EH (cell line): ENCODE measurements at places on chromosomes 12 and 14.

GRCh38 chr12:87119713-87120112 lies 863.5 kb upstream of the MGAT4C start:
- DNase-seq, result no peak

DNA sequence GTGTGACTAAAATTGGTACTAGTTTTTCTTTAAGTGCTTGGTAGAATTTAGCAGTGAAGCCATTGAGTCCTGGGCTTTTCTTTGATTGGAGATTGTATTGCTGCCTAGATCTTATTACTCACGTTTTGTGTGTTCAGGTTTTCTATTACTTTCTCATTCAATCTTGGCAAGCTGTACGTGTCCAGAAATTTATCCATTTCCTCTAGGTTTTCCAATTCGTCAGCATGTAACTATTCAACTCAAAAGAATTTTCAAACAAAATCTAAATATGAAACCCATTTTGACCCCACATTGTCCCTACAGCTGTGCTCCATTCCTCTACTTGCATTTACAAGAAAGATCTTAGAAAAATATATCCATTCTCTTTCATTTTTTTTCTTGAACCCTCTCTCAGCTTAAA lies 1613.4 kb upstream of the SEL1L start:
- DNase-seq, result no peak

- no peak for DNase-seq
Observed at GRCh38 chr12:93902736-93903562, 225.8 kb downstream of the CRADD start.

GRCh38 chr14:71460091-71460490 lies 472.1 kb upstream of the RGS6 start:
- DNase-seq, result no peak

DNA sequence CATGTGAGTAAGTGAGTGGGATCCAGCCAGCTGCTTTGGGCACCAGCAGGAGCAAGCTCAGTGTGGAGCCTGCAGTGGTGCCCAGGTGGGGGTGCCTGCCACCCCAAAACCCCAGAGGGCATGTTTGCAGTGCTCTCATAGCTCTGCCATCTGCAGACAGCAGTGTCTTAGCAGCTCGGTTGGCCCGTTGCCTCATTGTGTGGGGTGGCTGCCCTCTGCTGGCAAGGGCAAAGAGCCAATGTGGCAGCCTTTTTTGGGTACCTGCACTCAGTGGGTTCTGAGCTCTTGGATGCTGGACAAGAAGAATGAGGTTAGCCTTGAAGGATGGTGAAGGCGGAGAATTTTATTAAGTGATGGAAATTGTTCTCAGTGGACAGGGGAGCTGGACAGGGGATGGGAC lies 52.3 kb downstream of the NEUROD4 start:
- peak; percentile 13 for DNase-seq

- no peak for DNase-seq
Observed at GRCh38 chr14:45060551-45060950, 23.4 kb upstream of the PRPF39 start.

DNA sequence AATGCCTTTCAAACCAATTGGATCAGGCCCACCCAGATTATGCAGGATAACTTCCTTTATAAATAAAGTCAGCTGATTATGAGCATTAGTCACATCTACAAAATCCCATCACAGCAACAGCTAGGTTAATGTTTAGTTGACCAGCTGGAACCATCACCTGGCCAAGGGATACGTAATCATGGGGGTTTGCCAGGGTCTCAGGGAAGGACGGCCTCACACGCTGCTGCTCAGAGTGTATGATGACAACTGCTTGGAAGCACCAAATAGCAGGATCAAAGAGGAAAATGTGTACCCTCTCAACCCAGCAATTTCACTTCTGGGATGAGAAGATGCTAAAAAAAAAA lies 162.6 kb downstream of the SLC15A4 start:
- no peak for DNase-seq

GRCh38 chr14:55832974-55833373 lies 253.0 kb downstream of the KTN1 start:
- no peak for DNase-seq

DNA sequence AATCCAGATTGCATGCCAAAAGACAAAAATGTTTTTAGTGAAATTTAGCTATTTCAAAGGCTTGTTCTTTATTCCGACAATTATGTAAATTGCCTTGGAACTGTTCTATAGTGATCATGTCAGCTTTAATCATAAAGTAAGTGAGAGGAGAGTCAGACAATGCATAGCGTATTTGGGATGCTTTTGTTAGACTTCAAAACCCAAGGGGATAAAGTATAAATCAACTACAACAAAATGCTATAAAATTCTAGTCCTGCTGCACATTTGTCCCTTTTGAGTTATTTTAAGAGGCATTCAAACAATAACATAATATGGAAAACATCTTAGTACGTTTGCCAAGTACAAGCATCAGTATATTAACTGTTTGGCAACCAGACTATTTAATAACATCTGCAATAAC lies 11.3 kb downstream of the RTRAF start:
- no peak for DNase-seq

DNA sequence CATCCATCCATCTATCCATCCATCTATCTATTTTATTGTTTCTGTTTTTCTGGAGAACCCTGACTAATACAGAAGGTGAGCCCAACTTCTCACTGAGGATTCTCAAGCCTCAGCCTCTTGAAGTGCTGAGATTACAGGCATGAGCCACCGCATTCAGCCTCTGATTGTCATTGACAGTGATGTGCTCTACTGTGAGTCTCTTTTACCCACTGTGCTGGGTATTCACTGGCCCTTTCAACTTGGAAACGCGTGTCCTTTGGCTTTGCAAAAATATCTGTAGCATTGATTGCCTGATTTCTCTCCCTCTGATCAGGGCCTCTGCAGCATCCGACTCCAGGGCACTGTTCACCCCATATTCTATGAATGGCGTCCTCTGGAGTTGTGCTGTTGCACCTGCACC lies 29.6 kb upstream of the TCL1B start:
- no peak for DNase-seq

DNA sequence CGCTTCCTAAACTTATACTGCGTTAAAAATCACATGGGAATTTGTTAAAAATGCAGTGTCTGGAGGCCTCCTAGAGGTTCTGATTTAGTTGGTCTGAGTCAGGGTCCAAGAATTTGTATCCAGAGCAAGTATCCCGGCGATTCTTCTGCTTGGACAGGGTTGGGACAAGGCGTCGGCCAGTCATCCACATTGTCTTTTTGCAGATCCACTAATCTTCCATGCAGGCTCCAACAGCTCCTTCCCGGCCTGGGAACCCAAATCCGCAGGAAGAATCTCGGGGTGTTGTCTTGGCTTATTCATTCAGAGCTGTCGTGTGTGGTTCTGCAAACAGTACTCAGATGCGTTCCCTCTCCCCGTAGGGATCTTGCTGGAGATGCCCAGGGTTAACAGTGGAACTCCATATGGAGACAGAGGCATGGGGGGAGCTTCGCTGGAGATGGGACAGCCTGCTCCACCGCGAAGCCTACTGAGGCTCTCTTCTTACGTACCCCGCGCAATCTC lies 25.3 kb downstream of the GPRC5D start:
- peak; percentile 73 for DNase-seq

DNA sequence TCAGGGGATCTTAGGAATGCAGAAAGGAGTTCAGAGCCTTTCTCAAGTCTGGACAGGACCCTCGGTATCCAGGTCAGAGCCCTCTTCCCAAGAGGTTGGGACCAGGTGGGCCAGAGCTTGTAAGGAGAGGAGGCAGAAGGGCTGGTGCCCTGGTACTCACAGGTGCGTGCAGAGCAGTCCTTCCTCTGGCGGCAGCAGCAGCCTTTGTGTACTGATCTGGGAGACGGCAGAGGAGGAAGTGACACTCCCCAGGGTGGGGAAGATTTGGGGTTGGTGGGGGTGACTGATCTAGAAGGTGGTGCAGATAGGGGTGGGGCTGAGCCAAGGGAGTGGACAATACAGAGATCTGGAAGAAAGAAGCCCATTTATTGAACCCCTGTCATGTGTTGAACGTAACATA lies at the start of gene ITGB7:
TSS of gene ITGB7 (minus strand) at position 210 of the 400 bp plus-strand sequence. CDS start 6,808 bp downstream, outside the sequence.
- no peak for DNase-seq

GRCh38 chr12:128554546-128555304 lies 269.0 kb downstream of the SLC15A4 start:
- no peak for DNase-seq

- DNase-seq, result peak; percentile 49
Observed at GRCh38 chr12:12859690-12860089, 31.7 kb upstream of the GPRC5A start.

- DNase-seq, result no peak
Observed at GRCh38 chr14:105436891-105437722, 17.5 kb downstream of the MTA1 start.

DNA sequence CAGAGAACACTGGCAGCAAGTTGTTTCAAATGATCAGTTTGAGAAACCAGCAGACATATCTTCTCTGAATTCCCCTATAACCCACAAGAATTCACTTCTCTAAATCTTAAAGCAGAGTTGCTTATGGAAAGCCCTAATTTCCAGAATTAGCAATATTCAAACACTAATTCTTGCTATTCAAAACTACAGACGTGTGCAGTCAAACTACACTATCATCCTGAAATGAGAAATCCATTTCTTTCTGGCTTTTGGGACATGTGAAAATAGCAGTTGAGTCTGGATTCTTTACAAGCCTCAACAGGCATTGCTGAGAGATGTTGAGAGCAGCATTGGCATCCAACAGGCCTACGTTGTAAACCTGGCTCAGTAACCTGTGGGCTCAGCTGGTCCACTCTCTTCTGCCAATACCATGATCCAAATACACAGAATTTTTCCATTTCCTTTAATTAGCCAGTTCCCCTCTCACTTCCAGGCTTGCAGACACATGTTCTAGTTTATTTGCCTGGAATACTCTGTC lies 74.6 kb upstream of the TMTC1 start:
- no peak for DNase-seq

DNA sequence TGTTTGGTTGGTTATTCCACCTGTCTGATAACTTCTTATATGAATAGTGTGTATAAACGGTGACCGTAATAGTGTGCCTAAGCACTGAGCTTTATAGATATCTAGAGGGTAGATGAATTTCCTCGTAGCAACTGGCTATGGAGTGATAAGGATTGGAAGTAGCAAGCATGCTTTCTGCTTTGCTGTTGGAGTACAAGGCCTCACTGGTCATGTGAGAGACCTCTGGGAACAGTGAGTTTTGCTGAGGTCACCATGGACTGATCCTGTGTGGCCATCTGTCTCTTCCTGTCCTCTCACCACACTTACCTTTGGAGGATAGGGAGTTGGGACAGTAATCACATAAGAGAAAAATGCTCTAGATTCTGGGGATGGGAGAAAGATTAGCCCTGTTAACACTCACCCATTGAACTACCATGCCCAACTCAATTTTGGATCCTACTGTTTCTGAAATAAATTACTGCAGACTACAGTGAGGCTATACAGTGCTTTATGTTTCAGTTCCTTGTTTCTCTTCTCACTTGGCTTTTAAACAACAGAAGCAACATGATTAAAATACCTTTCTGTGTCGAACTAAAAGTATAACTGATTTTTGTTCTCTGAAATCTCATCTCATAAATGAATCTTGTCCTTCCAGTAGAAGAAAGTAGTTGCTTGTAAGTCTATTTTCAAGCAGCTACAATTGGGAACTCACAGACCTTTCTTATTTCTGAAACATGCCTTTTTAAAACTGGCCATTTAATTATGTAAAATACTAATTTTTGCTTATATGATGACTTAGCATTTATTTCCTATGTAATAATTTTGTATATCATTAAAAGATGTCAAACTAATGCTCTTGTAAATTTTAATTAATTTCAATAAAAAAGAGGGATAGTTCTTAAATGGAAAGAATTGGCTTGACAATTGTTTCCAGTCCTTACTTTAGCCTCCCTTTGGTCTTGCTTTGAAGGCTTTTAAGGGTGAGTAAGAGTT lies 8.3 kb downstream of the TMX1 start:
- DNase-seq, result no peak

GRCh38 chr12:19199332-19199731 lies 69.8 kb downstream of the PLEKHA5 start:
- no peak for DNase-seq

DNA sequence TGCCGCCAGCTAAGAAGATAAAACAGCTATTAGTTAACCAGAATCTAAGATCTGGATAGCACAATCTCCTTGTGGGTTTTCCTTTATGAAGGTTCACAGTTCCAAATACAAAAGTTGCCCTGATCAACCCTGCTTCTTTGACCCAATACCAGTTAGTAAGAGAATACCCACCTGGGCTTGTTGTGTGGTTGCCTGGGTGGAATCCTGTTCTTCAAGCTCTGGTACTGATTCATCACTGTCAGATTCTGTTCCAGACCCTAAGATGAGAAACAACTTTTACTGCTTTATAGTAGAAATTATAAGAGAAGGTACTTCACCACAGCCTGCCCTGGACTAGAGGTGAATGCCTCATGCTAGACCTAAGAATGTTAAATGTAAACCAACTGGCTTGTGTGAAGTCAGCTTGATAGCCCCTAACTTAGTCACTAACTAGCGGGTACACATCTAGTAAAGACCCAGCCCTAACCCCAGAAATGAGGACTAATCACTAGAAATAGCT lies 10.6 kb downstream of the NACA start:
- DNase-seq, result no peak

DNA sequence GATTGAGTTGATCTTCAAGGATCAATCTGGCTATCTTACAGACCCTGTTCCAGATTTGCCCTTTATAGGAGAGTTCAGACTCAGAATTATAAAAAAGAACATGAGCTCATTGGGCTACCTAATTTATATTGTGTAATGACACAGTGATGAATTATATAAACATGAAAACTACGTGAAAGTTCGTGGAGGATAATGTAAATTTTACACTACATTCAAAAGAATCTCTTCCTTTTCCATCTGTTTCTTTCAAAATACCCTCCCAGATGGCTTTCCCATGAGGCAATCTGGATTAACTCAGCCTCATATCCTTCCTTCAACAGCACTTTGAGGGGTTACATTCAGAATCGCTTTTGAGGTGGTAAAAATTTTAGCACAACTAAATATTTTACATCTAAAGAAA lies 129.3 kb downstream of the HMGA2 start:
- peak; percentile 69 for DNase-seq

DNA sequence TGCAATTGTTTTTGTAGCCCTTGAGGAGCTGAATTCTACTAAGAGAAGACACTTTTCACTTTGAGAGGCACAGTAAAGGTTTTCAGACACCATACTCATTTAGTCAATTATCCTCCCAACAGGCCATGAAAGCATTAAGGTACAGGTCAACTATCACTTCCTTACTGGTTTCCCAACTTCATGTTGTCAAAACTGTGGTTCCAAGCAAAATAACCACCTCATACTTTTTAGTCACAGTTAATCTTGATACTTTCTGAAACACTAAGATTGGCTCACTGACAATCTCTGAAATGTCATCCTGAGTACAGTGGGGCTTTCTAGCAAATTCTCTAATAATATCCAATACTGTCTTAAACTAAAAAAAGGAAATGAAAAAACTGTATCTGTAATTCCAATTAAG lies 71.7 kb downstream of the SLC2A13 start:
- no peak for DNase-seq
